ENCODE measurements at places on chromosomes 16 and 17. TPM values are rescaled to one million over a fixed set of nuclear protein-coding genes. Genes with fewer than 3 reads are reported as not detected.

Gene HNF1B
- 0.34 TPM for total RNA-seq

Gene SSTR5
- 0.17 TPM for total RNA-seq

Gene ARHGAP44
- 0.68 TPM for total RNA-seq

Gene PRSS36
- total RNA-seq: 0.51 TPM

Gene SLC22A31
- not detected for total RNA-seq

Gene CCDC78
- 0.65 TPM for total RNA-seq

Gene CACNG4
- total RNA-seq: not detected

Gene ITGB3
- total RNA-seq: 116 TPM

Gene MRM3
- 24.4 TPM for total RNA-seq

Gene PRDM7
- total RNA-seq: not detected

Gene RAB37
- total RNA-seq: 0.37 TPM

Gene NEUROD2
- not detected for total RNA-seq

Gene HID1
- total RNA-seq: 65.1 TPM

Gene FAM20A
- total RNA-seq: not detected

Gene TBC1D3I
- 0.05 TPM for total RNA-seq

Gene DOC2A
- total RNA-seq: 2.0 TPM

Gene CES1
- total RNA-seq: 0.34 TPM

Gene HBZ
- not detected for total RNA-seq

Gene MYH8
- total RNA-seq: not detected

Gene DNAJC7
- total RNA-seq: 68.2 TPM

Gene GAS2L2
- 0.05 TPM for total RNA-seq

Gene WWOX
- total RNA-seq: 16.5 TPM

Gene C16orf46
- total RNA-seq: 0.23 TPM

Gene BCL6B
- 140 TPM for total RNA-seq

Gene SMYD4
- 10.7 TPM for total RNA-seq

Gene CMTM4
- total RNA-seq: 8.8 TPM

Gene DHRS11
- 9.2 TPM for total RNA-seq

Gene SLC25A10
- total RNA-seq: 28.4 TPM

Gene TMIGD1
- not detected for total RNA-seq

Gene SLC38A8
- not detected for total RNA-seq

Gene MEIOB
- total RNA-seq: not detected

Gene KRT36
- total RNA-seq: 0.14 TPM

Gene NOXO1
- total RNA-seq: not detected

Gene ST6GALNAC2
- total RNA-seq: 0.51 TPM

Gene TNFRSF13B
- not detected for total RNA-seq

Gene DNAAF8
- total RNA-seq: 0.70 TPM

Gene HOXB4
- total RNA-seq: 3.2 TPM

Data from dermis blood vessel endothelial cell (primary cell).